NCI-H1092 (cell line): ENCODE measurements at places on chromosomes 4 and X.

GRCh38 chrX:129704491-129704890 lies 34.3 kb upstream of the XPNPEP2 start:
- no peak for DNase-seq

- DNase-seq = no peak
Observed at GRCh38 chrX:41705680-41706374, 17.1 kb downstream of the GPR34 start.

DNA sequence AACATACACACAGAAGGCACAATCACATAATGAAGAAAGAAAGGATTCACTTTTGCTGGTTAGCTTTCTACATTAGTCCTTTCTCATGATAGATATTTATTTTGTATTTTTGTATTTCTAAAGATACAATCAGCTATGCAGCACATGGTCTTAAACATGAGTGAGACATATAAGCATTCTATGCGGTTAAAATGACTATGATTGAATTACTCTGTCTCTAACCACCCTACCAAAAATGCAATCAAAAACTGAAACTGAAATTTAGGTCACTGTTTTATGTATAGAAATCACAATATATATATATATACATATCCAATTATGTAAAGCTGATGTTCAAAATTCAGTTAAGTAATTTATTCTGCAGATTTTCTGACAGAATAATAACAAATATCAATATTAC lies 21.9 kb downstream of the CXXC4 start:
- no peak for DNase-seq

- no peak for DNase-seq
Observed at GRCh38 chrX:26470941-26471340, 255.0 kb downstream of the MAGEB5 start.

DNA sequence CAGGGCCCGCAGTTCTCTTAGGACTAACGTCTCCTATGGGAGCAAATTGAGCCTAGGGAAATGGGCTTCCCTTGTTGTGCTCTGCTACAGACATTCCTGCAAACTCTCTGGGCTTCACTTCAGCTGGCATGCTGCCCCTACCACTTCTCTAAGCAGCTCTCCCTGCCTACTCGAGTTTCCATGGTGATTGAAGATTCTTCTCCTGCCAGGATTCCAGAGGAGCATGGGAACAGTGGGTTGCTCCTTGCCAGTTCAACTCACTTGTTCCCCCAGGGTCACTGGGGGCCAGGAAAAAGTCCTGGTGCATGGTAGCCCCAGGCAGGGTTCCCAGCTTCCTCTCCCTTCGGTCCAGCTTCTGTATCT lies 21.1 kb upstream of the WDR17 start:
- DNase-seq = no peak
